ENCODE measurements at places on chromosomes 2 and 18.

DNA sequence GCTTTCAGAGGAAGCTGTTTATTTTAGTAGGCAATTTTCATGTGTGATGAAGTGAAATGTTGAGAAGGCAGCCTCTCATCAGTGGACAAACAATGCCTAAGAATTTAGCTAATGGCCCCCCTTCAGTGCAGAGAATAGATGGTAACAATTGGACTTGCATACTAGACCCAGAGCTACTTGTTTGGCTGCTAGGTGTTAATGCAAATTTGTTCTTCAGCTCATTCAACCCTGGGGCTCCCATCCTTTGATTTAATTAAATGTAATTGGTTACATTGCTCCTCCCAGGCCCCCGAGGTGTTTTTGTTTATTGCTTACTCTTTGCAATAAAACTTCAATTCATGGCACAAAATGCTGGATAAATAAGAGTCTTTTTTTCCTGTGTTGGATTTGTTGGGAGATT, 68.6 kb downstream of the CAMKMT start:
- no peak for DNase-seq

GRCh38 chr18:48929941-48930713, 20.6 kb downstream of the SMAD7 start:
- no peak for DNase-seq

DNA sequence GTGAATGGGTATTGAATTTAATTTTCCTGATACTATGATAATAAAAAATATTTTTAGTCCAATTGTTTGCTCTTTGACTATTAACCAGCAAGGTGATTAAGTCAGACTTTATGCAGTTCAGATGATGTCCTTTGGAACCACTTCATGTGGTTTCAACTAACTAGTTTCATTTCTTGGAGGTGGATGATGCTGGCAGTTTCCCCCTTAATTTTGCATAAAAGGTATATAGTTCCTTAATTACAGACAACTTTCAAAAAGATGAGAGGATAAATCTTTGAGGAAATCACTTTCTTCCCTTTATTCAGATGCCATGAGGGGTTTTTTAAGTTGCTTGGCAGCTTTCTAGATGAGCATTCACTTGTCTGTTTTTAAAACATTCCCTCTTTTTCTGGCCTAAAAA, 223.1 kb downstream of the PHLPP1 start:
- DNase-seq, result no peak

DNA sequence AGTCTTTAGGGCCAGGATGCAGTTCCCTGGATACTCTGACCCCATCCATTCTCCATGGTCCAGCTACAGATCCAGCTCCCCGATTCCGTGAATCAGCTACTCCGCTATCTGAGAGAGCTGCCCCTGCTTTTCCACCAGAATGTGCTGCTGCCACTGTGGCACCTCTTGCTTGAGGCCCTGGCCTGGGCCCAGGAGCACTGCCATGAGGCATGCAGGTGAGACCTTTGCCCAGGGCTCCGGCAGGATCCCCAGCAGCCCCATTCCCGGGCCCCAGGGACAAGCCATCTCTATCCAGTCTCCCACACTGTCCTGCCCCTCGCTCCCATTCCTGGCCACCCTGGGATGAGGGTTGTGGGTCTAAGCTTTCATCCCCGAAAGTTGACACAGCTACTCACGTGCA, 7.5 kb downstream of the TMEM214 start:
- DNase-seq, result no peak

- DNase-seq, result no peak
These were observed 119.1 kb downstream of the LYPD1 start for GRCh38 chr2:132550946-132551345.

- DNase-seq, result no peak
These were observed 121.7 kb upstream of the B3GNT2 start for GRCh38 chr2:62074233-62074632.

GRCh38 chr2:9765611-9766531, 77.4 kb upstream of the TAF1B start:
- DNase-seq, result no peak

- DNase-seq, result no peak
These were observed 1052.6 kb upstream of the DDX18 start for GRCh38 chr2:116761864-116762263.

DNA sequence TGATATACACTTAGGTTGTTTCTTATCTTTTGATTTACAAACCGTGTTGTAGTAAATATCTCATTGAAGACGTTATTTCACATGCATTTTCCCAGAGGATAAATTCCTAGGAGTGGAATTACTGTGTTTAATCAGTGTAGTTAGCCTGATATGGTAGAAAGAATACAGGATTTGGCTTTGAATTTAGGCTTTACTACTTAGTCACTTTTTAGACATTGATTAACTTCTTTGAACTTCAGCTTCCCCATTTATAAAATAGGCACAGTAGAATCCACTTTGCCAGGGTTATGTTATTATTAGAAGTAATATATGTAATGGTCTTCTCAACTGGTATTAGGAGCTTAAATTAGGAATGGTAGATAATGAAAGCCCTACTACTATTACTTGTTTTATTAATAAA, 27.4 kb downstream of the PSMD14 start:
- no peak for DNase-seq

DNA sequence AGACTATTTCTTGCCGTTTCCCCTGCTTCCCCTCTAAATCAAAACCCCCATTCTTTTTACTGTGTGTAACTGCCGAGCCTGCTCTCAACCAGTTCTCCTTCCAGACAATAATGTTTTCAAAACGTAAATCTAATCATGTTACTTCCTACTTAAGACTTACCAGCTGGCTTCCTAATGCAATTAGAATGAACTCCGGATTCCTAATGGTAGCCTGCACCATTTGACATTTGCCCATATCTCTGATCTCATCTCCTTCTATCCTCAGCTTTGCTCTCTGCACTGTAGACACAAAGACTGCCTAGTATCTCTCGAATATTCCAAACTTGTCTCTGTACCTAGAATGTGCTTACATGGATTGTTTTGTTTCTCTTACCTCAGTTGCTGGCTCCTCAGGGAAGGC, 12.9 kb downstream of the TTL start:
- DNase-seq, result no peak

DNA sequence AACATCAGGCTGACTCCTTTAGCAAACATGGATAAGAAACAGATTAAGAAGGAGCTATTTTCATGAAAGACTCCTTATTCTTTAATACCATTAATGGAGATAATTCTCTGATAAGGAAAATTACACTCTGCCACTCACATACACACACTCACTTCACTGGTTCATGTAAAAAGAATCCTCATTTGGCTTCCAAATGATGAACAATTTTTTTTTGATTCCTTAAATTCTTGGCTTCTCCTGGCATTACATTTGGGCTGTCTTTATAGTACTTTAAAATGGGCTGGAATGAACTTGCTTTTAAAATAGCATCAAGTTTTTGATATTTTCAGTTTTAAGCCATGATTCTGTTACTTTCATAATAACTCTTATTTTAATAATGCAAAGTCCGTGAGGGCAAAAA, 328.6 kb downstream of the SLC8A1 start:
- DNase-seq, result no peak

- no peak for DNase-seq
These were observed 4.2 kb downstream of the UXS1 start for GRCh38 chr2:106189764-106190468.

DNA sequence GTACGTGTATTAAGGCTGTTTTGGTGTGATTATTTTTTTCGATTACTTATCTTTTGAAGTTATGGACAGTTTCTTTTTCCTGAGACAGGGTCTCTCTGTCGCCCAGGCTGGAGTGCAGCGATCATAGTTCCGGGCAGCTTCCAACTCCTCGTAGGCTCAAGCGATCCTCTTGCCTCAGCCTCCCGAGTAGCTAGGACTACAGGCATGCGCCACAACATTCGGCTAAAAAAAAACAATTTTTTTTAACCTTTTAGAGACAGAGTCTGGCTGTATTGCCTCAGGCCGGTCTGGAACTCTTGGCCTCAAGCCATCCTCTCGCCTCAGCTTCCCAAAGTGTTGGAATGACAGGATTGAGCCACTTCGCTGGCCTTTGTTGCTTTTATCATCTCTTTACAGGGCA, 945 bp downstream of the HAT1 start:
- DNase-seq, result no peak

DNA sequence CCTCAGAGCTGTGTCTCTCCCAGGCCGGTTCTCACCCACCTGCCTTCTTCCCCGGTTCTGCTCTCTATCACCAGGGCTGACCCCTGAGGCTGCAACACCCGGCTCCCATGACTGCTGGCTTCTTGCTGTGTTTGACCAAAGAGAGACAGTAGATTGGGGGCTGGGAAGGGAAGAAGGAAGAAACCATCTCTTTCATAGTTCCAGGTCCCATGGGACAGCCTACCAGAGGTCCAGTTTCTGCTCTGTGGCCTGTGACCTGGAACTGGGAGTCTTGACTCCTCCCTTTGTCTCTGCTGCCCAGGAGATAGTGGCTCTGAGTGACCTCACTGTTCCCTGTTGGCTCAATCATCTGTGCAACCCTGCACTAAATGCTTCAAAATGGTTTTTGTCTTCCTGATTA, 38.1 kb downstream of the ALPK2 start:
- no peak for DNase-seq

- no peak for DNase-seq
These were observed 89.9 kb downstream of the MIB1 start for GRCh38 chr18:21830532-21830931.

GRCh38 chr18:49652881-49653724, 91.2 kb downstream of the LIPG start:
- DNase-seq, result no peak

DNA sequence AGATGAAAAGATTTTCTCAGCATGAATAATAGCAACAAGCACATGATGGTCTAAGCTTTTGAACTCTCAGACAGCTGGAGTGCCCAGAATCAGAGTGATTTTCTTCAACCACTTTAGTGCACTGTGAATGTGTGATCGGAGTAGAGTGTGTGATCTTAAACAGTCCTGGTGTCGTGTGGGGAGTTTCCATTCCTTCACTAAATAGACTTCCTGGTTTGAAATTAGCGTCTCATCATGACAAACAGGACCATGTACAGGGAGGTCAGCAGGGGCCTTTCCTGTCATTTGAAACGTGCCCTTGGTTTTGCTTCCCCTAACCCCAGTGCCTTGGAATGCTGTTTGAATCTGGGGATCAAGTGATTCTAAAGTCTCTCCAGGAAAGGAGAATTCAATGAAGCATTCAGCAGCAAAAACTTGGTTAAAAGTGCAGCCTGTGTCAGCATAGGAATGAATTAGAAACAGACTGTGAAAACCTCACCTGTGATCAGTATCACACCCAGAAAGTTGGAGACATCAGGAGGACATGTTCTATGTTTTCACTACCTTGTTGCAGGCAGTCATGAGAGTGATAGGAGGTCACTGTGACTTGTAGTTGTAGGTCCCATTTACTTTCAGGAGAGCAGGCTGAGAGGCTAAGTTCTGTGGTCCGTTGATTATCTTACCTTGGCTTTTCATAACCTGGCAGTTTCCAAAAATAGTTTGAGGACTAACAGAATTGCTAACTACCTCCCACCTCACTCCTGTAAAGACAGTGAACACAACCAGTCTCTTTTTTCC, 400.3 kb downstream of the MTX2 start:
- no peak for DNase-seq

DNA sequence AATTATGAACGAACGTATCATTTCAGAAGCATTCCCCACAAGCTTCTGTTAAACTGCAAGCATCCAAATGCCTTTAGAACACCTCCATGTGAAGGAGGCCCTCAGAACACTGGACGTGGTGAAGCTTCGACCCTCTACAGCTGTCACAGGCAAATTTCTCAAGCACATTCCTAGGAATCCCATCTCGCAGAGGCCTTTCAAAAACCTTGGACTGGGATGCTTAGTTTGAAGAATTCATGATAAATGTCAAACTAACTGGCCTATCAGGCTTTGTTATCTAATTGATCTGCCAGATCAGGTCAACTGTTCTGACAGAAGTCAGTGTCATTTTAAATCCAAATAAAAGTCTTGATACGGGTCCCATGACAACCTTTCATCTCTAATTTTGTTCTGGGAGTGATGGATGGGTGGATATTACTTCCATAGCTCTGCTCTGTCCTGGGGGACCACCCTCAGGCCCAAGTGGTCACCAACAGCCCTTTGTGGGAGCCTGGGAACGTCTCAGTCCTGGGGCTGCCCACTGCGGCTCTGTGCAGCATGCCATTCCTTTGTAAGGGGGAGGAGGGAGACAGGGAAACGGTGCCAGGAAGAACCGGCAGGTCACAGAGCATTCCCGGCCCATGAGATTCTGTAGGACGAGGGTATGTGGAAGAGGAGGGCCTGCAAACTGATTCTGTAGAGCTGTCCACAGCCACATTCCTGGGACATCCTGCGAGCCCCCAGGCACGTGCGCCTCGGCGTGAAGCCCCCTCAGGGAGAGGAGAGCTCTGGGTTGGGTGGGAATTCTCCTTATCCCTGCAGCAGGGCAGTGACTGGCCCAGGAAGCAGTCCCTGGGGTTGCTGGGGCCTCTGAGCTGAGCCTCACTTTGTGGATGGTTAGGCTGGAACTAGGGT, 59.1 kb upstream of the PXDN start:
- no peak for DNase-seq

GRCh38 chr2:144357623-144358373, 162.1 kb downstream of the ZEB2 start:
- DNase-seq, result no peak

- no peak for DNase-seq
These were observed 81.5 kb downstream of the EFEMP1 start for GRCh38 chr2:55842046-55842445.

GRCh38 chr2:160924936-160925353, 235.3 kb upstream of the TANK start:
- DNase-seq, result no peak
